ENCODE measurements at places on chromosomes 5 and 9. TPM values are rescaled to one million over a fixed set of nuclear protein-coding genes. Genes with fewer than 3 reads are reported as not detected.

- no peak for DNase-seq
- peaks cover 4% of the 10 kb centered on the region for H3K36me3 ChIP-seq
- peaks cover 11% of the 10 kb centered on the region for H3K4me1 ChIP-seq
- no peak overlapping the region for H3K4me3 ChIP-seq
- peaks cover 6% of the 10 kb centered on the region for H3K27me3 ChIP-seq
- H3K27ac ChIP-seq: no peak overlapping the region
These were observed 71.5 kb downstream of the MRPS27 start for GRCh38 chr5:72248410-72248981.

GADD45G gene
- 37.2 TPM for total RNA-seq

- H3K4me3 ChIP-seq: no peak overlapping the region
- H3K4me1 ChIP-seq: no peaks in the 10 kb centered on the region
- H3K27ac ChIP-seq: no peak overlapping the region
- H3K27me3 ChIP-seq: peaks cover 7% of the 10 kb centered on the region
These were observed 286.9 kb downstream of the ARHGEF28 start for GRCh38 chr5:73912821-73913271.

- H3K27me3 ChIP-seq: peaks cover 22% of the 10 kb centered on the region
- peaks cover 3% of the 10 kb centered on the region for H3K36me3 ChIP-seq
- H3K4me1 ChIP-seq: peaks cover 16% of the 10 kb centered on the region
These were observed 167.7 kb upstream of the PTCH1 start for GRCh38 chr9:95684516-95684915.

Measured in activated T-helper 1 cell treated with anti-CD3 and anti-CD28 coated beads, Interleukin-12 subunit alpha, Interleukin-12 subunit beta, Interleukin-2, Interleukin-4 antibody, amounts not matched to agents 30 ng/mL and 10 ng/mL and 1 ng/mL, durations not matched to agents 14 hours and 24 hours and 36 hours (primary cell).